ENCODE measurements at places on chromosomes 11 and 22.

DNA sequence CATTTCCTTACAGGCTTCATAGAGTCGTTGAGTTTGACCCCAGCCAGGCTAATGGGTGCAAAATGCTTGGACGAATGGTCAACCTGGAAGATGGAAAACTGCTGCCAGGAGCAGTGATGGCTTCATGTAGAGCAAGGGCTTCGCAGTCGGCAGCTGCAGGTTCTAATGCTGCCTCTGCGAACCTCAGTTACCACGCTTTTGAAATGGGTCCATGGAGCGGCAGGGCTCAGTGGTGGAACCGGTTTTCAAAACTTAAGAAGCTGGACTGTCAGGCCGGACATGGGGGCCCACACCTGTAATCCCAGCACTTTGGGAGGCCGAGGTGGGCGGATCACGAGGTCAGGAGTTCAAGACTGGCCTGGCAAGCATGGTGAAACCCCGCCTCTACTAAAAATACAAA, 55.9 kb upstream of the PRR5 start:
- no peak for DNase-seq

GRCh38 chr11:32438866-32439489, 3.6 kb upstream of the WT1 start:
- DNase-seq = no peak

DNA sequence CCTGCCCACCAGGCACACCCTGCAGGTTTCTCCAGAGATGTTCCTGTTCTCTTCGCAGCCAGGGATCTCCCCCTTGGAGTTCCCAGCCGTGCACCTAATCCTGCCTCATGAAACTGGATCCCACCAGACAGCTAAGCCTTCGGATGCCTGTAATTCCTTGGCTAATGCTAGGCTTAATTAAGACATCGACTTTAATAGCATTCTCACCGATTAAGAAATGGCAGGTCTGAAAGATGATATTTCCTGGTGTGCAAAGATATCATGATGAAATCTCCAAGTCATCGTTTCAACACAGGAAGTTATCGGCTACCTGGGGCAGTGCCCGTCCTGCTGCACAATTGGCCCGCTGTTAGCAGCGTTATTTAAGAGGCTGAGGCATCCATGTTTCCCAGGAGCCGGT, 41.5 kb upstream of the CCND1 start:
- no peak for DNase-seq

GRCh38 chr22:41217553-41218157, 12.5 kb downstream of the L3MBTL2 start:
- DNase-seq = peak; percentile 53

DNA sequence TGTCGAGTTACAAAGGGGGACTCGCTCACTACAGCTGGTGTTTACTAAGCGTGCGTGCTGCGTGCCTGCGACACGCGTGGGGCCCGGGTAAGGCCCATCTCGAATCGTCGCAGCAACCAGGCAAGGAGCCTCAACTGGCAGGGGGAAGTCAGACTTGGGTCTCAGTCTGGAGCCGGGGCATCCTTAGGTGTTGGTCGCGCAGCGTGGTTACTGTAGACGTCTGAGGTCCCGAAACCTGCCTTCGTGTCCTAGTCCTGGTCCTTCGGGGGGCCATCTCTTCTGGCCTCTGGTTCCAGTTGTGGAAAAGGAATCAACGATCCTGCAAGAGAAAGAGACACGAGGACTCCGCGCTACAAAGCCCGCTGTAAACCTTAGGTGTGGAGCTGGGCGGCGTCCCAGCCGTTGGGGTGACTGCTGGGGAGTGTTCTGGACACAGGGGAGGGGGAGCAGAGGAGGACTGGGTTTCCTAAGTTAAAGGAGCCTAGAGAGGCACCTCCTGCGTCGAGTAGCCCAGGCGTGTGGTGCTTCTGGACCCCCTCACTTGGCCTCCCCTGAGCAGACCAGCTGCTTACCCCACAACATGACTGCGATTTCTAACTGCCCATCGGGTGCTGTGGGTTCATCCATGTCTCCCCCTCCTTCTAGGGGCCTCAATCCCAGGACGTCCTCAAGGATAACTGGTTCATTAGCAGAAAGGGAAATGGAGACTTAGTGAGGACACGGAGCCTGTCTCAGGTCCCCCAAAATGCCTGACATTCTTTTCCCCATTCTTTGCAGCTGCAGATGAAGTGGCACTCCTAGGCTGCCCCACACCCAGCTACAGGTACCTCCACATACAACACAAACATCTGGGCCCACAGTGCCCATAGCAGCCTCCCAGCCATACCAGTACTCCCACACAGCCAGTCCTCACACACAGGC, 4.9 kb upstream of the WNT11 start:
- DNase-seq = no peak

DNA sequence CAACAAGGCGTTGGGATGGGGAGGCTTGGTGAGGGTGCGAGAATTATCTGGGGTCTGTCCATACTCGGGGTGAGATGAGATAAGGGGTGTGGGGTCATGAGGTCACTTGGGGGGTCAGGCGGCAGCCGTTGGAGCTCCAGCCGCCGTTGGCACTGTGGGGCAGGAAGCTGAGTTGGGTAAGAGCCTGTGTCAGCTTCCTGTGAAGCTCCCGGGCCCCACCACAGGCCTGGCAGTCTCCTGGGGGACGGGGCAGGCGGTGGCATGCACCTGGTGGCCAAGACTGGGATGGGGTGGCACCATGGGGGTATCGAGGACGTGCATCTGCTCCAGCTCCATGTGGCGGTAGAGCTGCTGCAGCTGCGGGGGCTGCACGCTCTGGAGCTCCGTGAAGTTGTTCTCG, 7.1 kb upstream of the MYBPC3 start:
- DNase-seq = no peak

GRCh38 chr22:37154925-37155712, 5.4 kb upstream of the IL2RB start:
- DNase-seq = peak; percentile 42

DNA sequence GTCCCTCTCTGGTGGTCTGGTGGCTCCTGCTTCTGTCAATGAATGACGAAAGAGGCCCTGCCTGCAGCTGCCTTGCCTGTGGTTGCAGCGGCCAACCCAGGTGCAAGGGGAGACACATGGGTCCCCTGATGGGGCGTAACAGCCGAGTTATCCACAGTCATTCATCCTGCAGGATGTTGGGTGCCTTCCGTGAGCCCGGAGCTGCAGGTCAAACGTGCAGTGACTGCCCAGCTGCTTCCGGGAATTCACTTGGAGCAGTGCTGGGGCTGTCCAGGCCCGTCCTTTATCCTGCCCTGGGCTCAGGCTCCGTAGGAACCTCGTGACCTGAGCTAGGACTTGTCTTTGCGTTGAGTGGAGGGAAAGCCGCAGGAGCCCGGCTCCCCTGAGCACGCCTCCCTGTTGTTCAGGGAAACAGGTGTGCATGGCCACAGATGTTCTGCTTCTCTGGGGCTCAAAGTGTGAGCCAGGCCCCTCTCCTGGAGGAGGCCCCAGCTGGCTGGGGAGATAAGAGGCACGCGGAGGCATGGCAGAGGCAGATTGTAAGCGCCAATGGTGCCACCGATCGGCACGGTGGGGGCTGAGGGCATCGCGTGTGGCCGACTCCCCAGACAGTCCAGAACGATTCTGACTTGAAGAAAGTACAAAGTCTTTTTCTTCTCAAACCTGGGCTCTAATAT, 635.4 kb downstream of the BRD1 start:
- no peak for DNase-seq

DNA sequence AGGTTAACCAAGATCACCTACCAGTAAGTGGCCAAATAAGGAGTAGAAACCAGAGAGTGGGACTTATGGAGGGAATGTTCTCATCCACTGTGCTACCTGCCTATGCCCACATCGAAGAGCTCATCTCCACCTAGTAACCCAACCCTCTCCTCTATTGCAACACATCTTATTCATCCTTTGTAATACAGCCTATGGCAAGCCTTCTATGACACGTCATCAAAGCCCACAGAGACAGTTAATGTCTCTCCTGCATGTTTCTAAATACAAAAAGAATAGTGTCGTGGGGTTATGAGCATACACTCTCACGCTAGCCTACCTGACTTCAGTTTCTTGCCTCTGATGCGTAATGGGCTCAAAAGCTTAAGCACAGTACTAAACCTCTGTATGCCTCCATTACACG, 1158.1 kb upstream of the TENM4 start:
- DNase-seq = no peak

DNA sequence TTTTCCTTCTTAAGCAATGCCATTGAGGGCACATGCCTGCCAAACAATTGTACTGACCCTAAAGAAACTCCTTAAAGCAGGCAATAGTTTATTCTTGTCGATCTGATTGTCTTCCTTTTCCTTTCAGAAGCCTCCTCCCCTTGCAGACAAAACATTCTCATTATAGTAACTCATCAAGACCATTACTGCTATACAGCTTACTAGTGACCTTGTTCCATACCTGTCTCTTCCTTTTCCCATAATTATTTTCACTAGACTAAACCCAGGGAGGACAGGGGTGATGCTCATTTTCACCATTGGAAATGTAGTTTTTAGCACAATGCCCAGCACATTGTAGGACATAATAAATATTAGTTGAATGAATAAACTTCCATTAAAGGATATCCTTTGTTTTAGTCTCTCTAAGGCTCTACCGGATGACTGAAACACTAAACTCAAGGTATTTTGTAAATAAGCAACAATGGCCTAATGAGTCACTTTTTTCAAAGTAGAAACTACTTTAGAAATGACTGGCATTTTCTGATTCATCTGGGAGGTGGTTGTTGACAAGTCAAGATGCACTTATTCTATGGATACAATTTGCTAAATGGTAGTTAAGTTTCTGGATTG, 9.3 kb upstream of the MSANTD4 start:
- DNase-seq = no peak

DNA sequence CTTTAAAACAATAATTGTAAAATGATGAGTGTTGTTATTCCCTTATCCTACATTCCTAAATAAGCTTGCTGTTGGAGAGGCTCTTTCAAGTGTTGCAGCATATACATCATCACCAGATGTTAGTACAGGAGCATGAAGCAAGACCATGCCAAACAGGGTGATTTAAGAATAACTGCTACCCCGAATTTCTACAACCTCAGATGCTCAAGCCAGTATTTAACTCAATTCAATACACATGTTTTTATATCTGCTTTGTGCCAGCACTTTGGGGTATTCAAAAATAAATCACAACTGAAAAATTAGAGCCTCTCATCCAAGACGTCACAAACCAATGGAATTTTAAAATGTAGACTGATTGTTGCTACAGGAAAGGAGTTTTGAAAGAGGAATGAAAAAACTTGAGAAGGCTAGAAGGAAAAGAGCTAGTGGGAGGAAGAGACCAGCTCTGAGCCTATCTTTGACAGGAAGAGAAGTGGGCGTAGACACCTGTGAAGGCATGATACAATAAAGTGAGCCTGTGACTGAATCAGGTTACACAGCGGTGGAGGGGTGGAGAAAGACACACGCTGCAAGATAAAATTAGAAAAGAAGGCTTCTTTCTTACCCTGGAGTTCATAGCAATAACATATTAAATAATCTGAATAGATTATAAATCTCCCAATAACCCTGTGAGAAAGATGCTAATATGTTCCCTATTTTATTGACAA, 95.8 kb downstream of the DLG2 start:
- no peak for DNase-seq

- no peak for DNase-seq
Observed at GRCh38 chr11:43404406-43404805, 45.7 kb downstream of the TTC17 start.

DNA sequence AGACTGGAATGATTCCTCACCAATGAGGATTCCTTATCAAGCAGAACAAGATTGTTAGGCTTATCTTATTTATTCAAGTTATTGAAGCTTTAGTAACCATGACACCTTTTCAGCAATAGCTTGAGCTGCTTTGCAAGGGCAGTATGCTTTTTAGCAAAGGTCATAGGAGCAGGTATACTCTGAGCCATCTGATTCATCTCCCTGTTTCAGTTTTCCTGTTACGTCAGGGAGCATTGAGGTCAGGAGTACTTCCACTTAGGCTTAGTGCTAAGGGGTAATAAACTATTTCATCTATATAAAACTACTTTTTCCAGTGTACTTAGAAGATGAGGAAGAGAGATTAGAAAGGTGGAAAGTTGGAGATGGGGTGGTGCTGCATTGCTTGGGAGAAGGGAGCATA, 17.7 kb upstream of the ANKRD42 start:
- no peak for DNase-seq

DNA sequence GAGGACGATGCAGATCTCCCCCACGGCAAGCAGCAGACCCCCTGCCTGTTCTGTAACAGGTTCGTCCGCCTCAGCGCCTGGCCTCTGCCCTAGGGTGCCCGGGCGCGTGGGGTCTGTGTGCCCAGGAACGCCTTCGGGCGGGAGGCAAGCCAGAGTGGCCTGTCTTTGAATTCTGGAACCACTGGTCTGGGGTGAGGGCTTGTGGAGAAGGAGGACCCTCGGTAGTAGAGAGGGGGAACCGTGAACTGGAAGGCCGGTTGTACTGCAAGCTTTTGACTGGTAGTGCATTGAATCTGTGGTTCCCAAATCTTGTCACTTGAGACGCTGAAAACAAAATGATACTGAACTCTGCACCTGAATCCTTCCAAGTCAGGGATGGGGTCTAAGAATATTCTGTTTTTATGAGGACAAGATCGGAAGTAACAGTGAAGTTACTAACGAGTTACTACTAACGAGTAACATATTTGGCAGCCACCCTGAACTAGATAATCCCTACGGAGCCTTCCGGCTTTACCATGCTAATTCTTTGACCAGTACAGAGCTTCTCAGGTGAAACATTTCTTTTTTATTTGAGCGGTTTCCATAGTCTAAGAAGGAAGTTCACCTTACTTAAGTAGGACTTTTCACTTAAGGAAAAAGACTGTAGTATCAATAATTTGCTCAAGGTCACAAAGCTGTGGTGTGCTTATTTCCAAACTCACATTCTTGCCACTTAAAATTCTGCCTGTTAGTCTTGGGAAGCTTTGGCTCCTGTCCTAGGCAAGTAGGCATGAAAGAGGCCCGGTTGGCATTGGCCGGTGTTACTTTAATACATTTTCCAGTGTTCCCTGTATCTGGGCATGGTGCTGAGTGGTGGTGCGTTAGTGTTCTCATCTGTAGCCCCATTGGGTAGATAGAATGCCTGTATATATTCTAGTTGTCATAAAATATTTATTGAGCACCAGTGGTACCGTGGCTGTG, 860 bp downstream of the PRMT3 start:
- no peak for DNase-seq

GRCh38 chr11:9109858-9110731, 18.7 kb upstream of the SCUBE2 start:
- no peak for DNase-seq

DNA sequence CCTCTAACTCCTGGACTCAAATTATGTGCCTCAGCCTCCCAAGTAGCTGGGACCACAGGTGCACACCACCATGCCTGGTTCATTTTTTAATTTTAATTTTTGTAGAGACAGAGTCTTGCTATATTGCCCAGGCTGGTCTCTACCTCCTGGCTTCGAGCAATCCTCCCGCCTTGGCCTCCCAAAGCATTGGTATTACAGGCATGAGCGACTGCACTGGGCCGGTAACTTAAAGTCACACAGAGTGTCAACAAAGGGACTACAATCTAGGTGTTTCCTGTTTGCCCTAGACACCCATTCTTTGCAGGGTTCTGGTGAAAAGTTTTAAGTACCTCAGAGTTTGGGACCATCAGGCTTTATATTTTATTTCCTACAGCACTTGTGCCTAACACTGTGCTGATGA, 8.4 kb downstream of the UVRAG start:
- no peak for DNase-seq
